ENCODE measurements at places on chromosomes 6 and 20.

- no peak for DNase-seq
Observed at GRCh38 chr6:7697820-7698623, 27.9 kb upstream of the BMP6 start.

DNA sequence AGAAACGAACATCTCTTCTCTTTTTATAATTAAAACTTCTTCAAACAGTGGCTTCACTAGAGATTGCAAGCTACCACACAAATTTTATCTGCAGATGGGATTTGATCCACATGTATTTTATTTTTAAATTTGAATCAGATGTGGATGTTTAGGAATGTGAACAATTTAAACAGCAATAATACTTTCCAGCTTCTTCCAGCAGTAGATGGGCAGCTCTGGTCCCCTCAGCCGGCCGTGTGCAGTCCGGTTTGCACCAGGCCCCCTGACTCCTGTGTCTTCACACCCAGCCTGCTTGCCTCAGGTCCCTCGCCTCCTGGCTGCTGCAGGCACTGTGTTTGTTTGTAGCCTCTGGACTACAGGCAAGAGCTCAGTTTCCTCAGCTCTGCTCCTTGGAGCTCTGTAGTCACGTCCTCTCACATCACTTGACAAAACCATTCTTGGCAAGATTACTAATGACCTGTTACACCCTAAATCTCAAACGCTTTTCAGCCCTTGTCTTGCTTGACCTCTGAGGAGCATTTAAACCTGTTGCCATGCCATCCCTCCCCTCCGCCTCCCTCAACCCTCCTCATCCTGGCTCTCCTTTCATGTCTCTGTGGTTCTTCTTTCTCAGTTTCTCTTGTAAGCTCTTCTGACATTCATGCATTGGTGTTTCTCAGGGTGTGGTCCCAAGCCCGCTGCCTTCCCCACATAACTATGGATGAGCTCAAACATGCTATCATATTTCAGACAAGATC is 13.2 kb upstream of the ZBTB24 start:
- DNase-seq = no peak

DNA sequence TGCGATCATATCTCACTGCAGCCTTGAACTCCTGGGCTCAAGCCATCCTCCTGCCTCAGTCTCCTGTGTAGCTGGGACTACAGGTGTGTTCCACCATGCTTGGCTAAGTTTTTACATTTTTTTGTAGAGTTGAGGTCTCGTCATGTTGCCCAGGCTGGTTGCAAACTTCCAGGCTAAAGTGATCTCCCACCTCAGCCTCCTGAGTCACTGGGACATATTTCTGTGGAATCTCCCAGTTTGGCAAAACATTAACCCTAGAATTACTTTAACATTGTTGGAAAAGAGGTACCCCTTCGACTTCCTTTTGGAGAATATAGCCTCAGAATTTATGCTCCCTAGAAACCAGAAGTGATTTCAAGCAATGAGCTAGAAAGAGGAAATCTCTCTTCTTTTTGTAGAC is 57.2 kb downstream of the SHLD1 start:
- DNase-seq = no peak

- no peak for DNase-seq
Observed at GRCh38 chr6:57265755-57266221, 43.7 kb upstream of the RAB23 start.

Measured in activated naive CD4-positive, alpha-beta T cell (primary cell).